ENCODE measurements at places on chromosomes 4 and X.

DNA sequence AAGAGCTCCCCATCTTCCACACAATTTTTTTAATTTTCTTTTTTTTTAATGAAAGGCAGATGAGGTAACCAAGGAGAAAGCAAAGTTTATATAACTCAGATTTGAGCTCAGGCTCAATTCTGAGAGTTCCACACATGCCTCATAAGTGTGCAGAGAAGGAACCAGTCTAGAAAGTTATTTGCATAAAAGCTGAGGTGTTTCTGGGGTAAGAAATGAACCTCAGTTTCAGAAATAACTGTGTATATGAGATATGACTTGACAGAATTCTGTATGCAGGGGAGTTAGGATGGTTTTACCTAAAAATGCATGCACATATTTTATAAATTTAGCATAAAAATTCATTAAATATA lies 51.3 kb downstream of the DTHD1 start:
- DNase-seq, result no peak

DNA sequence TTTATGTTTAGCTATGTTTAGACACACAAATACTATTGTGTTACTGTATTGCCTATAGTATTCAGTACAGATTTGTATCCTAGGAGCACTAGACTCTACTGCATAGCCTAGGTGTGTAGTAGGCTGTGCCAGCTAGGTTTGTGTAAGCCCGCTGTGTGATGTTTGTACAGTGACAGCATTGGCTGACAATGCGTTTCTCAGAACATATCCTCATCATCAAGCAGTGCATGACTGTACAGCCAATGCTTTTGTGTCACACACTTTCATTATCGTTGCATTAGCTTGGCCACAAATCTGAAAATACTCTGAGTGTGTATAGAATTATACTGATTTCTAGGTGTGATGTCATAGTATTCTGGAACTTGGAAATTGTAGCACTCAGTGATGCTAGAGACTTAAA lies 63.4 kb downstream of the CLDN34 start:
- no peak for DNase-seq

GRCh38 chrX:119537487-119537886 lies 27.7 kb downstream of the STEEP1 start:
- DNase-seq, result no peak

- no peak for DNase-seq
These were observed 41.6 kb downstream of the NPNT start for GRCh38 chr4:105936901-105937300.

DNA sequence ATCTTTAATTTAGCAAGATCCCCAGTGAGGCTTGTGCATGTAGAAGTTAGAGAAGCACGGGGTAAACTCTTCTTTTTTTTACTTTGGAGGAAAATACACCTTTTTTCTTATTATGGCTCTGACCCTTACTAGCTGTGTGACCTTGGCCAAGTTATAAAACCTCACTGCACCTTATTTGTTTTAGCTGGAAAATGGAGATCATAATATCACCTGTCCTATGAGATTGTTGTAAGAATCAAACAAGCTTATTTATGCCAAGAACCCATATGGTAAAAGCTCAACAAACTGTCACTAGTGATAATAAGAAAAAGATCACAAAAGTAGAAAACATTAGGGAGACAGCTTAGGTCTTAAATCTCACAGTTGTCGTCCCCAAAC lies 126.6 kb downstream of the PTTG2 start:
- DNase-seq, result no peak

GRCh38 chr4:137640156-137640837 lies 108.0 kb upstream of the PCDH18 start:
- no peak for DNase-seq

GRCh38 chr4:92387459-92388069 lies 83.8 kb downstream of the GRID2 start:
- no peak for DNase-seq

- no peak for DNase-seq
These were observed 39.4 kb upstream of the OCIAD2 start for GRCh38 chr4:48945981-48946380.

DNA sequence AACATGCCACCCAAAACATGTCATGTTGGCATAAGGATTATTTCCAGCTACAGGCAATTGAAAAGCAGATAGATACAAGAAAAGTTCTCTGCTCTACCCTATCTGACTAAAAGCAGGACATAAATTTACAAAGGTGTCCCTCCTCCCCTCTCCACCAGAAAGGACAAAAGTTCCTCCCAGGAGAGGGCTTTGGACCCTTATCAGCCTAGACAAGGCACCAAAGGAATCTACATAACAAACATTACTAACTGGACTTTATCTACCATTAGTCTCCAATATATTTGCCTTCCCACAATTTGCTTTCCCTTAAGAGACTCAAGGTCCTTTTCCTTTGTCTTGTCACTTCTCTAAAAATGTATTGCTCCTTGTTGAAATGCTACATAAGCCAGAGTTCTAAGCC lies 55.6 kb downstream of the ADGRA3 start:
- no peak for DNase-seq

GRCh38 chr4:148226341-148226740 lies 215.9 kb downstream of the NR3C2 start:
- DNase-seq, result no peak

DNA sequence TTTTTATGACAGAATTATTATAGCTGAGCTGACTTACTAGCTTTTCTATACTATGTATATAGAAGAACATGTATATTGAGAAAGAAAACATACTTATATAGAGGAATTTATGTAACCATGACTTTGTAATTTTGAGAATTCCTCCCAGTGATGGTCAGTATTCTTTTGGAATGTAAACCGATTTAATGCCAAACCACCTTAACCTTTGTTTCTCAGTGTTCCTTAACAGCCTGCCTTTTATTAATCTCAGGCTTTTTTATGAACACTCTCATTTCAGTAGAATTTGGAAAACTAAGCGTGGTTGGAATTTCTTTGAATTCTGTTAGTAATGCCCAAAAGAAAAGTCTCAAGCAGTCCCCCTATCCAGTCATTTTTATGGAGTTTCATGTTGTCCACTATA lies 47.0 kb downstream of the MOSPD2 start:
- no peak for DNase-seq

- DNase-seq, result no peak
These were observed 20.7 kb downstream of the HHIP start for GRCh38 chr4:144666539-144667175.

GRCh38 chrX:46922611-46923010 lies 10.4 kb downstream of the JADE3 start:
- DNase-seq, result no peak

DNA sequence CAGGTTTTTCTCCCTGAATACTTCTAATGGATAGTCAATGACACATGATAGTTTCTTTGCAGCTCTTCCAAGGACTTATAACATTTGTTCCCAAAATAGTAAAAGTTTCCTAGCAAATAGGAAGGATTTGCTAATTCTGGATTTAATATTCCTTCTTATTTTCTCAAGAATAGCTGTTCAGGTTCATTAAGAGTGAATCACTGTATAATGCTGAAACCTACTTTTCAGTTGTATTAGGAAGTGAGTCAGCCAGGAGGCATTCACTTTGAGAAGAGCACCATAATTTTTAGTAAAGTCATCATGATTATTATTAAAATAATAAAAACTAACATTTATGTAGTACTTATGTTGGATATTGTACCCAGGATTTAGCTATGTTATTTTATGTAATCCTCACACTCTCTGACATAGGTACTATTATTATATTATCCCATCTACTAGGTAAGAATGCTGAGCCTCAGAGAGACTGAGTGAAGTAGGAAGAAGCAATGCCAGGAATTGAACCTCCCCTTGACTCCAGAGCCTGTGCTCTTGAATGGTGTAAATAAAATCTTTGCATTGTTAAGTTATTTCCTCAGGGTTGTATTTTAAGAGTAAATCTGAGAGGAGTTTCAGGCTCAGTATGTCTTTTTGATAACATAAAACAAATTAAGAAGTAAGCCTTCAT lies 114.8 kb downstream of the REELD1 start:
- DNase-seq, result no peak

DNA sequence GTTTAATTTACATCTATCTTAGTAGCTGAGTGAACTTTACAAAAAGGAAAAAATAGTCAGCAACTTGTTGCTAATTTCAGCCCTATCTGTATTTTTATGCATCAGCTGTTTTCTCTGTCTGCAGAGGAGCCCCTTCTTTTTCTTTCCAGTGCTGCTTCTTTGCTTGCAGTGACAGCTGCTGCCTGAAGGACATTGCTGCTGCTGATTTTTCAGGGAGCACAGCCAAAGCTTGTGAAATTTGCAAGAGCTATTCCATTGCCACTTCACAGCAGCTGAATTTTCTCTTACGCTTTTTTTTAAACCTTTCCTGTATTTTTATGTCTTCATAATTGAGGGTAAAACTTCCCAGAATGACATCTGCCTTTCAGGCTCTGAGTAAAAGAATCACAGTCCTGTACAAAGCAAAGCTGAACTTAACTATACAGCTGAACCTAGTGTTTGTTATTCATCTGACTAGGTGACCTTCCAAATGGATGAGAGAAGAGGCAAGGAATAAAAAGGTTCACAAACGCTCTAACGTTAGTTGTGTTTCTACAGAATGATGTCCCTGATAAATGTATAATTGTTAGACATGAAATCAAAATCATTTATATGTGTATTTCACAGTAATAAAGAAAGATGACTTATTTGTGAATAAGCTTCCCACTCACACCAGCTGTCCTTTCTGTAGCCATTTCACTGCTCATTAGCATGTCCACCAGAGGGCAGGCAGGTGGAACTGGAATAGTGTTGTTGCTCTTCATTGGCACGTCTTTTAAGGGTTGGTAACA lies 541.4 kb downstream of the ADGRL3 start:
- DNase-seq, result peak; percentile 31

GRCh38 chrX:85288992-85289723 lies 45.4 kb downstream of the ZNF711 start:
- DNase-seq, result no peak

DNA sequence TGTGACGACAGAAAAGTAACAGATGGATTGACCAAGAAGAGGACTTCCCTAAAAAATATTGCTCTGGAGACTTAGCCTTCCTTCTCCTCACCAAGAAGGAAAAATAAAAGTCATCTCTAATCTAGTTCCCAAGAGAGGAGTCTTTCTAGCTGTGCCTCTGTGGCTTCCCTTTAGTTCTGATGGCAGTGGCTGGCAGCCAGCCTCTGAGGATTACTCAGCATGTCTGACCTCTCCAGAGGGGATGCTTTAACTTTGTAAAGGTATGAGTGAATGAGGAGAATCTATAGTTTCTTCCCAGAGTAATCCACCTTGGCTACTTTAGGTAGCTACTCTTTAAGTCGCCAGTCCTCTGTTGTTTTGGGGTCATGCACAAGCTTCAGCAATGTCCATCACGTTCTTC lies 163.9 kb upstream of the KIT start:
- DNase-seq, result no peak

DNA sequence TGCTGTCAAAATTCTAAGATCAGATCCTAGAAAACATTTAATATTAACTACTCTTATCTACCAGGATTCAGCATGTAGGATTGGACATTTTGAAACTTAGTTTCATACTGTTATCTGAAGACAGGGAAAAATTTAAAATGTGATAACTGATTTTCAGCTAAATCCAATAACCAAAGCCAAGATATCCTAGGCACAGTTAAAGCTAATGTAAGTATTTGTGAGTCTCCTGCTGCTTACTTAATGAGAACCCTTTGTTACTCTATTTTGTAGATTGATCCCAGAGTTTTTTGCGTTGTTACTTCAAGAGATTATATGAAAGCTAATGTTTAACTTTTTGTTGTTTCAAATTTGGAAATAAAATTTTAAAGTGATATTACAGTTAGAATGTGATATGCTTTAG lies 2.0 kb downstream of the CPE start:
- no peak for DNase-seq

GRCh38 chr4:726235-726787 lies 20.7 kb downstream of the PCGF3 start:
- DNase-seq, result peak; percentile 54

DNA sequence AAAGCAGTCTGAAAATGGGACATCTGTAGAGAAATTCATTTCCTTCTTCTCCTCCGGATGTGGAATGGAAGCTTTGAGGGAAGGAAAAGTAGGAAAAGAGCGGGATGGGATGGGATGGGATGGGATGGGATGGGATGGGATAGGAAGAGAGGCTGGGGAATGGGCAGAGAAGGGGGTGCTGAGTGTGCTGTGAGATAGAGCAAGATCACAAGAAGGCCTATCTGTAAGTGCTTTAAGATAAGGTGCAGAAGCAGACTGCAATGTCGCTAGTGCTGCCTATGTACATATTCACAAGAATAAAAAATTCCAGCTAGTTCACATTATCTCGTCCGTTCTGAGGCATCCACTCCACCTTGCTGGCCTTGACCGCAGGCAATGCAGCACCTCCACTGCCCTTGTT lies 86.2 kb downstream of the IRF2 start:
- no peak for DNase-seq

DNA sequence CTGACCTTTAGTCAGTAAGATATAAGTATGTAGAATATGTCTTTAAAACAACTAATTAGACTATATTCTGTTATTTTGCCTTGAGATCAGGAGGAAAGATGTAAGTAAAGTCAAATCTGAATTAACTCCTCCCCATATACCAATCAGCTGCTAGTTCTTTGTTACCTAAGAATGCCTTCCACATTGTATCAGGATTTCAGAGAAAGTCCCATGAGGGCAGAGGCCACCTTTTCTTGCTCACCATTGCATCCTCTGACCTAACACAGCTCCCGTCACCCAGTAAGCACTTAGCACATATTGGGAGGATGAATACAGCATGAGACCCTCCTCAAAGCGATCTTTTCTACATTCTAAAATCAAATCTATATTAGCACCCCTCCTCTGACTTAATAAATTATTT lies 87.0 kb downstream of the COL25A1 start:
- no peak for DNase-seq

DNA sequence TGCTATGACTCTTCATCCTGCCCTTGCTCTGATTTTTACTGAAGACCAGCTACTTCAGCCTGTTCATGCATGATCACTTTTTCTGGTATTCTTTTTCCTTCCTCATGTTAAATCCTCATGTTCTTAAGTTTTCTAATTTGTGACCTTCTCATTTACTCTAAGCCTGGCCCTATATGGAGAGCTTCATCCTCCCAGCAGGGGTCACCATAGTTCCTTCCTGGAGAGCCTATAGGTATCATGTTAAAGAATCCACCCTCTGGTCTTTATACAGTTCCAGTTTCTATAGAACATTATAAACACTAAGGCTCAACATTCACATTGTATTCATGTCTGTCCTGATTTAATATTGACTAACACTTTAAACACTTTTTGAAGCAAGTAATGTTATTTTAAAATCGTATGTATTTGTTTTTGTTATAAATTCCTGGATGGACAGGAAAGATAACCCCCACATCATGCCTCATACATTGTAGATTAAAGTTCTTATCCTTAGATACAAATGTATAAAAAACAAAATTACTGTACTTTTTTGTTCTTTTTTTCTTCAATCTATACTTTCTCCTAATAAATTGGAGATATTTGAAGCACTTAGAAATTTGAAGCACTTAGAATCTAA lies 53.8 kb upstream of the OTUD4 start:
- peak; percentile 44 for DNase-seq
